NCI-H774 (cell line): ENCODE measurements at places on chromosomes 2 and 18.

DNA sequence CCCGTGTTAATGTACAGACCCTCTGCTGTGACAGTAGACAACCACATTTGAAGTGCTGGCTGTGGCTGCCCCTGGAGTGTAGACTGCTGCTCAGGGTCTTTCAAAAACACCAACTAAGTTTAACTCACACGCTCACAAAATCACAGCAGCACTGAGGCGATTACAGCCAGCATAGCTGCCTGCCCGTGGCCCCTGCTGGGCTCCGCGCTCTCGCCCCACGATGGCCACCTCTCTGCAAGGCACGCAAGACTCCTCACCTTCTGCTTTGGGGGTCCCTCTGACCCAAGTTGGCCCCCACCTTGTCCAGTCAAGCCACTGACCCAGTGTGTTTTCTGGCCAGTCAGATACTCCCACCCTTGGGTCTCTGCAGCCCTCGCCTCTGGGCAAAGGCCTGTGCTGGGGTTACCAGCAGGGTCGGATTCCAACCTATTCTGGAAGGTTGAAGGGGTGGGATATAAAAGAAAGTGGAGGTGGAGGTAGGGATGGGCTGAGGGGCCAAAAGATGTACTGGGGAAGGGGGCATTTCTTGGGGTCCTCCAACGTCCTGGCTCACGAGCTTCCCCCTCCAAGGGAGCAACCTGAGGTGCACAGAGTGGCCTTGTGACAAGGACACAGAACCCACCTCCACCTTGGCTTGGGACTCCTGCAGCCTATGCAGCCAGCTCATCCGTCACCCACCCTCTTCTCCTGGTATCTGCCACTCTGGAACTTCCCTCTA lies 2.9 kb upstream of the B3GNT7 start:
- DNase-seq: no peak

DNA sequence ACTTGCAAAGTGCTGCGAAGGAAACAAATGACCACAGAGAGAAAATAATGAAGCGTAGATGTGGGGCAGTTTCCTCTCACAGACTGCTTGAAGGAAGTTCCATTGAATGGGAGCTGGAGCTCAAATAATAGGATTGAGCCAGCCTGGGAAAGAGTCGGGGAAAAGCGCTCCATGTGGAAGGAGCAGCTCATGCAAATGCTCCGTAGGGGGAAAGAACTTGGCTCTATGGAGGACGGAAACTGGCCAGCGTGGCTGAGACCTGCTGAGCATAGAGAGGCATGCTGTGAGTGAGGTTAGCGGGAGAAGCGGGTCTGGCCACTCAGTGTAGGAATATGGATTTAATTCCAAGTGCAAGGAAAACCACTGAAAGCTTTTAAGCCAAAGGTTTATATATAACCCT lies 28.6 kb upstream of the VIT start:
- DNase-seq: no peak

DNA sequence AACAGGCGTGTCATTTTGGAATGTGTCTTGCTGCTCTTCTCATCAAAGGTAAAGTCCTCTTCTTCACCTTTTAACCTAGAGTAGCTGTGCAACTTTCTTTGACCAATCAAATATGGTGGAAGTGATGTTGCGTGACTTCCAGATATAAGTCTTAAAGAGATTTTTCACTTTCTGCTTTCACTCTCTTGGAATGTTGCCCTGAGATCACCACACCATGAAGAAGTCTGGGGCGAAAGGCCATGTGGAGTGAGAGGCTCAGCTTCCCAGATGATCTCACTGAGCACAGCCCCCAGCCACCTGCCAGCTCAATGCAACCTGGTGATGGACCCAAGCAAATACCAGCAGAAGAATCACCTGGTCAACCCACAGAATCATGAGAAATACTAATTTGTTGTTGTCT lies 7.1 kb upstream of the GALNT3 start:
- no peak for DNase-seq

- DNase-seq: peak; percentile 29
Measured at GRCh38 chr2:151999053-151999452, 99.8 kb downstream of the CACNB4 start.

GRCh38 chr2:211387734-211388133 lies 831.3 kb downstream of the CPS1 start:
- no peak for DNase-seq

DNA sequence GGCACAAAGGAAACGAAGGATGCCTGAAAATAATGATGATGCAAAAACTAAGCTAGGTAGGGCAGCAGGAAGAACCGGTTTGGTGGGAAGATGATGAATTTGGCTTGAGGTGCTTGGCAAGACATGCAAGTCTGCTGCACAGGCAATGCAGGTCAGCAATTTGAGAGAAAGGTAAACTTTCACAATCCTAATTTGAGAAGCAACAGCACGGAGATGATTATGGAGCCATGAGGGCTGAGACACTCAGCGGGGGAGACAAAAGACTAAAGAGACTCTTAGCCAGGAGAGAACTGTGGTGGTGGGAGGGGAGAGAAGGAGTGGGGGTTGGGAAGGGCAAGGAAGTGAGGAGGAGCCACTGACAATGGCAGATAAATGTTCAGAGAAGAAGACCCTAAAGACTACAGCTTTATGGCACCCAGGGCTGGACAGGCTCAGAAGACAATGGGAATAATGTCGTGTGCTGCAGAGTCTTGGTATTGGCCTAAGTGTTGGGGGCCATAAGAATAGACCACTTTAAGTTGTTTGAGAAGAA lies 19.4 kb upstream of the RNF149 start:
- DNase-seq: no peak

DNA sequence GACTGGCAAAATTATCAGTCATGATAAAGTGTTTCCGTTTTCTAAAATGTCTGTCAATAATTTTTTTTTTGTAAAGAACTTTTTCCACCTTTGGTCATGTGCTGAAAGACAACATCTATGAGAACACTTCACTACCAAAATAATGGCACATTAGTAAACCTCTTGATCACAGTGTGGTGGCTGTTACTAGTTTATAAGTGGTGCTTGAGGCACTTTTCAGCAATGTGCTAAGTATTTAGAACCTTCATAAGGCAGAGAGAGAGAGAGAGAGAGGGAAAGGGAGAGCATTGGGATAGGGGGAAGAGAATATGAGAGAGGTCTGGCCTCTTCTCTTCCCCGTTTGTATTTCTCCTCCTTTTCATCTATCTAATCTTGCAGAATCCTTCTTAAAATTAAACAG lies 1.1 kb upstream of the NYAP2 start:
- DNase-seq: peak; percentile 31

DNA sequence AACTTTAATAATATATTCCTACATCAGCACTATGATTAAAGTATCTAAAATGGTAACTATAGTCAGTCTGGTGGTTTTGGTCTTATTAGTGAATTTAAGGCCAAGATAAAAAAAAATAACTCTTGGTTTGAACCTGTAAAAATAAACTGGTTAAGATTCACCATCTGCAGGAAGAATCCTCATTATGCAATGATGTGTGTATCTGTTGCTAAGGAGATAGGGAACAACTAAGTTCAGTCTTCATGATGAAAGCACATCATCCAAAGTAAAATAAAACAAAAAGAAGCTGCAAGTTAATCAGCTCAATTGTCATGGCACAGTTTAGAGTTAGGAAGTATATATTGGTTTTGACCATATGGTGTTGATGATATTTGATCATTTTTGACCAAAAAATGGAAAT lies 466.0 kb downstream of the NYAP2 start:
- no peak for DNase-seq

GRCh38 chr2:201996006-201996405 lies 37.6 kb upstream of the FZD7 start:
- DNase-seq: no peak

- DNase-seq: no peak
Measured at GRCh38 chr2:66532972-66533868, 98.3 kb downstream of the MEIS1 start.

- no peak for DNase-seq
Measured at GRCh38 chr2:155633887-155634570, 698.5 kb downstream of the NR4A2 start.

DNA sequence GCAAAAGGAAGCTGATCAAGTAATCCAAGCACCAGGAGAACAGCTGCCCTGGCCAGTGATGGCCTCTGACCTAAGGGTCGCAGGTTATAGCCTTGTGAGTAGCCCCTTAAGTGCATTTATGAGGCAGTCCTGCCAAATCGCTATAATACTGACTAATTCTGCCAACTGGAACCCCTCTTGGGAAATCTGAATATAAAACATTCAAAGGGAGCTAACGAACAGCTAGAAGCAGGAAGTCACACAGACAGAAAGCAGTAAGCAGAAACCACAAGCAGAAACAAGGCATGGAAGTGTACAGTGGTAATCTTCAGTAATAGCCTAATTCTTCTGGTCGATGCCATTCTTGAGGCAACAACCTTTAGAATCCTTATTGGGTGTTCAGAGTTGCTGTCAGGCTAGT lies 521.3 kb downstream of the METTL4 start:
- no peak for DNase-seq

- no peak for DNase-seq
Measured at GRCh38 chr2:223740679-223741078, 96.7 kb downstream of the AP1S3 start.

GRCh38 chr2:36425608-36426355 lies 70.2 kb downstream of the CRIM1 start:
- no peak for DNase-seq

DNA sequence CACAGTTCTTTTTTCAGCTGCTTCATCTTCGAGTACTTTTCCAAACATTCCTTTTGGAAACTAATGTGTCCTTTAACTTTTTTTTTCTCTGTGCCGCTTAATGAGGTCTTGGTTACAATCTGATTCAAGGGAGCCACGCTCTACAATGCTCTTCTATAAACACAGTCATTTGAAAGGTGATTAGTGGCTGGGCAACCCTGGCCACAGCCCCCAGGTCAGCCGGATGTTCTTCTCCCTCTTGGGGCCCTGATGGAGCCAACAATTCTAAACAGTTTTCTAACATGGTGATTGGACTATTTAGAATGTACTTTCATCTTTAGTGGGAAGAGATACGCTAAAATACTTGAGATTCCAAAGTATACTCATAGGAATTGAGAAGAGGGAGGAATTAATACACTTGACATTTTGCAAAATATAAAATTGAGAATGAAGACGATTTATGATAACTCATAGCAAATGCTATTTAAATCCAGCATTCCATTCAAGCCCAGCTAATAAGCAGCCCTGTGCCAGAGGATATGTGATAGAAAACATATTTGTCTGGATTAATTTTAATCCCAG lies 83.7 kb upstream of the MBOAT2 start:
- DNase-seq: no peak

DNA sequence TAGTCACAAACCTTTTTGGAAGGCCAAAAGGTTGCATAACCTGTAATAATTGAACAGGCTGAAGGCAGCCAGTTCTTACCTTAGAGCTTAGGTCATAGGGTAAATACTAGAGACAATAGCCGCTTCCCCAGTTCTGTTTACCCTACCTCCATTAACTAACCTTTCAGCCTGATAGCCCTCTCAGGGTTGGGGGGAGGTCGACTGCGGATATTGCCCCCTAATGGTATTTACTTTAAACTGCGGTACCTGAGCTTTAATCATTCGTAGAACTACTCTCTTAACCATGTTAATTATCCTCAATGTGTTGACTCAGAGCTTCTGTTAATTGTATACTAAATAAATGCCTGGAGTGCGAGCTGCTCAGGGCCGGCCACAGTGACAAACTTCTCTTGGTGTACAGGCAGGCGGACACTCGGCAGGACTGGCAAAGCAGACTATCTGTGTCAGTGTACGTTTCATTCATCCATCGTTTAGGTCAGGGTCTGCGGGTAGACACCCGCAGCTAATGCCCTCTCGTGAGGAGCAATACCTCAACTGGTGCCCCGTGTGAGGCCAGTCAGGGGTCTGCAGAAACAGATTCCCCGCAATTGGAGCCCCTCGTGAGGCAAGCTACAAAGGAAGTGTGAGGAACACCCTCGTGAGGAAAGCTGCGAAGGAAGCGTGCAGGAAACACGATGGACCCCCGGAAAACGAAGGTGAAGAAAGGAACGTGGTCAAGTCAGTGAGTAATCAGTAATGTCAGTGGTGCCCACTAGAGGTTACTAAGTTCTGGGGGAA lies 115.3 kb upstream of the SCN7A start:
- DNase-seq: peak; percentile 90

DNA sequence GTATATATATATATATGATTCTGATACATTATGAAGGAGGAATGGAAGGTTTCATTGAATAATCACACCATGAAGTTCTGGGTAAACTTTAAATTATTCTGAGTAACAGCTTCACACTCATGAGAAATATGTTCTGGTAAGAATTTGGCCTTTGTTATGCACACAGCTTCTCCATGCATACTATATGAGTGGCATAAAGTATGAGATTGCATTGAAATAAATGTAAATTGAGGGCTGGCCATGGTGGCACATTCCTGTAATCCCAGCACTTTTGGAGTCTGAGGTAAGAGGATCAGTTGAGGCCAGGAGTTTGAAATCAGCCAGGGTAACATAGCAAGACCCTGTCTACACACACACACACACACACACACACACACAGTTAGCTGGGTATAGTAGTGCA lies 50.0 kb upstream of the ARL5A start:
- DNase-seq: no peak

DNA sequence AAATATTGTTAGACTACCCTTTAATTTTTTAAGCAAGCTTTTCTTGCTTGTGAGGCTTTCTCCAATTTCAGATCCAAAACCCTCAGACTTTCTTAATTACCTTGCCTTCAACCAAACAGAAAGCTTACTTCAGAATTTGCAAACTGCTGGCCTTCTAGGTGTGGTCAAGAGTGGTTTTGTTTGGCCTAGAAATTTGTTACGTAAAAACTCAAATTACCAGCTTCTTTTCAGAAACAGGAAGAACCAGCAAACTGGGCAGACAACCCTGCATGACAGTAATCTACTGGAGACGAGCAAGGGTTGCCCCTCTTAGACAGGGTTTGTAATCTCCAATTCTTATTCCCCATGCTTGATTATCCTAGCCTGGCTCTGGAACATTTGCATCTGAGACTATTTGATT lies 27.1 kb downstream of the SRBD1 start:
- DNase-seq: no peak

DNA sequence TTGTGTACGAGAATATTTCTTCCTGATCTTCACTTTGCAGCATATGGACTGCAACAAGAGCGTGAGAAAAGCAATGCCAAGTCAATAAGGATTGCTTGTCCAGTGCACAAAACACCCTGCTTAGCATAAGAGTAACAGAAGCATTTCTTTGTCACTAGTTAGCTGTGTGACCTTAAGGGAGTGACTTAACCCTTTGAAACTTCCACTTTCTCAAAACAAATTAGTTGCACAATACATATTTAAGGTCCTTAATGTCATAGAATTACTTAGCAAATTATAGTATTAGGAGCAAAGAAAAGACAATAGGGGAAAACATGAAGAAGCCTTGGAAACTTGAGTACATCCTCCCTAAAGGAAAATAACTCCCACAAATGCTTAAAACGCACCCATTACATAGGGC lies 230.1 kb downstream of the RNF152 start:
- DNase-seq: no peak

GRCh38 chr2:174765576-174765975 lies 1.3 kb upstream of the CHRNA1 start:
- DNase-seq: no peak

- peak; percentile 54 for DNase-seq
Measured at GRCh38 chr2:98444436-98445176, at the start of gene INPP4A. INPP4A (plus strand) TSS chr2:98444858; CDS start chr2:98520049, 75,191 bp downstream.

GRCh38 chr2:160590664-160591063 lies 97.1 kb upstream of the RBMS1 start:
- no peak for DNase-seq
